ENCODE measurements at places on chromosomes 12 and 14.

- DNase-seq, result no peak
Observed at GRCh38 chr12:113232089-113232839, 11.0 kb downstream of the TPCN1 start.

GRCh38 chr14:30521899-30522736 lies 36.8 kb upstream of the G2E3 start:
- DNase-seq, result peak; percentile 2

GRCh38 chr12:88306471-88307069 lies 164.5 kb downstream of the TMTC3 start:
- no peak for DNase-seq

DNA sequence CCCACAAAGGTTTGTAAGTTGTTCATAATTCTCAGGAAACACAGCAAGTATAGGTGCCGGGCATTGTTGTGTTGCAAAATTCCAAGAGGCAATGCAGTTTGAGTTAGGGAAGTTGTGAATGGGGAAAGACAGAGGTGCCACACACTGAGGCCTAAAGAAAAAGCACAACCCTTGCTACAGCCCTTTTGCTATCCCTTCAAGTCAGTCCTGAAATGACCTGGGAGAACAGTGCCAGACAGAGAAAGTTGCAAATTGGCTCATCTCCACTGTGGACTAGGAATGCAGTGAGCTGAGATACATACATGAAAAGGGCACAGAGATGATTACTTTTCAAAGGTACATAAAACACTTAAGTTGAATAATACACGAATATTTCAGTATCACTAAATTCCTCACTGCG lies 213.3 kb upstream of the TMTC1 start:
- no peak for DNase-seq

DNA sequence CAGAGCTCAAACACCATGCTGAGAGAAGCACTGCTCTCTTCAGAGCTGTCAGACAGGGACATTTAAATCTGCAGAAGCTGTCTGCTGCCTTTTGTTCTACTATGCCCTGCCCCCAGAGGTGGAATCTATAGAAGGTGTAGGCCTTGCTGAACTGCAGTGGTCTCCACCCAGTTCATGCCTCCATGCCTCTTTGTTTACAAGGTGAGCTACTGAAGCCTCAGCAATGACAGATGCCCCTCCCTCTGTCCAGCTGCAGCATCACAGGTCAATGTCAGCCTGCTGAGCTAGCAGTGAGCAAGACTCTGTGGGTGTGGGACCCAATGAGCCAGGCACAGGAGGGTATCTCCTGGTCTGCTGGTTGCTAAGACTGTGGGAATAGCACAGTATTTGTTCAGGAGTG lies 25.4 kb upstream of the CCDC198 start:
- DNase-seq, result no peak

GRCh38 chr12:13117029-13117428 lies 13.6 kb upstream of the GSG1 start:
- DNase-seq, result no peak

Data from AG09319 (cell line).